ENCODE measurements at places on chromosomes 13 and 19.

DNA sequence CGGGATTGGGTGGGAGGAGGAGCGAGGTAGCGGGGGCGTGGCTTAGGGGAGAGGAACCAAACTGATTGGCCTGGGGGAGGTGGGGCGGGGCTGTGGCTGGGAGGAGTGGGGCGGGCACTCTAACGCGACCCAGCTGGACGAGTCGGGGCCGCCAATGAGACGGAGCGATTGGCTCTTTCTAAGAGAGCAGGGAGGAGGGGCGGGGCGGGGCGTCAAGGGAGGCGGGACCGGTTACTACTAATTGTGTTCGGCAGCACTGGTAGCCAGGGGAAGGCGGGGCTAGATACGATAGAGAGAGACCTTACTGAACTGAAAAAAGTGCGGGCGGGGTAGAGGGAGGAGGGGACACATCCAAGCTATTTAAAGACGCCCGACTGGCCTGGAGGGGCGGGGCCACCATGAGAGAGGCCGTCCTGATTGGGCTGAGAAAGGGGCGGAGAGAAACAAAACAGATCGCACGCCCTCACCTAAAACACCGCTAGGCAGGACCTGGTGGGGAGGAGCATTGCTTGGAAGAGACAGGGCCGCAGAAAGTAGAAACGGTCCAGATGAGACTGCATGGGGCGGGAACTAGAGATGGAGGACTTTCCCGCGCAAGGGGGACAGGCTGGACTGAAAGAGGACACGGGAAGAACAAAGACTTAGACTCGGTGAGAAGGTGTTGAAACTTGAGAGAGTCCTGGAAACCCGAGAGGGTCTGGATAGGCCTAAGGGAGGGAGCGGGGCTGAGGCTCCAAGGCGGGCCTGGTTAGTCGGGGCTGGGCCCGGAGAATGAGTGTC is at the start of gene KCNC3:
TSS of gene KCNC3 (minus strand) at position 232 of the 780 bp plus-strand sequence. CDS start 295 bp downstream, outside the sequence.
- DNase-seq: peak; percentile 100

GRCh38 chr13:48954081-48954480 is 21.6 kb upstream of the FNDC3A start:
- DNase-seq: no peak

DNA sequence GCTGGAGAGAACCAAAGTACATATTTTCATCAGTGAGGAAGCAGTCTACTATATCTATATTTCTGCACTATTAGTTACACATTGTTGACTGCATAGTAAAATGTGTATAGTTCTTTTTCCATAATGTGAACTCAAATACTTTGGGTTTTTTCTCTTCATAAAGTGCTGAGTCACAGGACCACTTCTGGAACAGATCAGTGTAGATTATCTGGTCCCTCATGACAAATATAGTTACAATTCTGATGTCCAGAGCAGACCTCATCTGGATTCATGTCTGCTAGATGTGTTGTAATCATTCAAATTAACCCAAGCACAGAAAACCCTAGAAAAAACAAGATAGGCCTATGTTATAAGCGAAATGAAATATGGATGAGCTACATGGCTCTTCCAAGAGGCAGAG is 171.4 kb downstream of the SUCLA2 start:
- no peak for DNase-seq

DNA sequence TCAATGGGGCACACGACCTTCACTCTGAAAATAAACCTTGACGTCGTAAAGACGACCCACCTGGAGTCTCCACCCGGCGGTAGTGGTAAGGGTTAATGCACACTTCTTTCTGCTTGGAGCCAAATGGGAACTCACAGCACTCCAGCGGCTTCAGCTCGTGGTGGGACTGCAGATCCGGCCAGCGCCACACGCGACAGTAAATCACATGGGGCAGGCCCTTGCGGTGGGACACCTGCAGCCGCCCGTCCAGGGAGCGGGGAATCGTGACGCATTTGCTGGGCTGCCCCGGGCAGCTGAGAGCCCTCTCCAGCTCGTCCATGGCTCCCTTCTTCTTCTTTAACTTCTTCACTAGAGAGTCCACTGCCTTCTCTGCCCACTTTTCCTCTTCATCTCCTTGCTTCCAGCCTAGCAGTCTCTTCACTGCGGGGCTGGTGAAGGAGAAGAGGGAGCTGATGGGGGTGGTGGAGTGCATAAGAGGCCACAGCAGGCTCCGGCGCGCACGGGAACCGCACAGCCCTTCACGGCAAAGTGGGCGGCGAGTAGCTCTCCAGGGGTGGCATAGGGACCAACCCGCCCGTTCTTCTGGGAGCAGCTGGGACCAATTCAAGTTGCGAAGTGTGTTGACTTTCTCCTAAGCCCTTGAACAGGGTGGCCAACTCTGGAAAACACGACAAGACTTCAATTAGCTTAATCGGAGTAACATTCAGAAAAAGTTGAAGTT is 40.7 kb downstream of the SMAD9 start:
- DNase-seq: no peak
